Vagina (tissue), 2 donors: ENCODE measurements at places on chromosomes 1 and 21.

- no peaks in the 10 kb centered on the region for H3K27me3 ChIP-seq
- no peaks in the 10 kb centered on the region for H3K36me3 ChIP-seq
- no peak for DNase-seq
- H3K4me3 ChIP-seq: no peak overlapping the region
Measured at GRCh38 chr21:16678429-16679160, 834.2 kb upstream of the CXADR start.

DNA sequence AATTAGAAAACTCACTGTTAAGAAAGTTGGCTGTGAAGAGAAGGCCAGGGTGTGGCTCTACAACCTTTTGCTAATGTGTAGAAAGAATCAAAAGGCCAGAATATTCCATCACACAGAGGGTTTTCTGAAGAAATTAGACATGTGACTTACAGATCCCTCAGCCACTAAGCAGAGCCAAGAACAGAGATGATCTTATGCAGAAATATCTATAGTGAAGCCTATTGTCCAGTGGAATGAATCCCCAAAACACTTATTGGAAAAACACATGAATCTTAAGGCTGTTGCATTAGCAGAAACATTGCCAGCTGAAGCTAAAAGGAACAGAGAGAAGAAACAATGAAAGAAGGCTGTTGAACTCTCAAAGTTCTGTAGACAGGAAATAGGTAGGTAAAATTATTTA lies 979.2 kb downstream of the MRPL39 start:
- no peak overlapping the region for H3K4me3 ChIP-seq
- H3K4me1 ChIP-seq: no peaks in the 10 kb centered on the region
- no peak for DNase-seq
- H3K27ac ChIP-seq: no peak overlapping the region

GRCh38 chr1:246631426-246631825 lies 65.2 kb downstream of the CNST start:
- no peak for DNase-seq
- no peak overlapping the region for H3K27ac ChIP-seq
- peaks cover 9% of the 10 kb centered on the region for H3K36me3 ChIP-seq
- H3K27me3 ChIP-seq: no peaks in the 10 kb centered on the region
- no peak overlapping the region for H3K4me3 ChIP-seq

- DNase-seq: no peak
- no peak overlapping the region for H3K4me3 ChIP-seq
- no peaks in the 10 kb centered on the region for H3K27me3 ChIP-seq
- H3K36me3 ChIP-seq: no peaks in the 10 kb centered on the region
- H3K27ac ChIP-seq: no peak overlapping the region
- H3K4me1 ChIP-seq: no peaks in the 10 kb centered on the region
Measured at GRCh38 chr21:38384675-38385426, 113.4 kb downstream of the ERG start.

DNA sequence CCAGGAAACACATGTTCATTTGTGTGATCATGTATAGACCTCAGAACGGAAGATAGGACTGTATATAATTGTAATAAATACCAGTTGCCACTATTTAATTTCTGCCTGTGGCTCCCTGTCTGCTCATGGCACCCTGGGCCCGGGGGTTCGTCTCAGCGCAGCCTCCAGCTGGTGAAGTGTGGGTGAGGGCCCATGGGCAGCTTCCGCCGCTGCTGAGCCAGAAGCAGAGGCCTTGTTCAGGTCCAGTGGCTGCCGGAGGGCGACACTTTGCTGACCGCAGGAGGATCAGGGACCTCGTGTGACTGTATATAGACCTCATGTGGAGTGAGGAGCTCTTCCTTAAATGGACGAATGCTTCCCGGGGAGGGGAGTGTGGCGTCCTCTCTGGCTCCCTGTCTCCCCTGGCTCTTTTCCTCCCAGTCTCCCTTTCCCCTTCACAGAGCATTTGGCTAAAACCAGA lies 155.9 kb downstream of the PEX14 start:
- no peak overlapping the region for H3K4me3 ChIP-seq
- no peak for DNase-seq
- H3K27me3 ChIP-seq: no peaks in the 10 kb centered on the region
- H3K4me1 ChIP-seq: peaks cover 21% of the 10 kb centered on the region

DNA sequence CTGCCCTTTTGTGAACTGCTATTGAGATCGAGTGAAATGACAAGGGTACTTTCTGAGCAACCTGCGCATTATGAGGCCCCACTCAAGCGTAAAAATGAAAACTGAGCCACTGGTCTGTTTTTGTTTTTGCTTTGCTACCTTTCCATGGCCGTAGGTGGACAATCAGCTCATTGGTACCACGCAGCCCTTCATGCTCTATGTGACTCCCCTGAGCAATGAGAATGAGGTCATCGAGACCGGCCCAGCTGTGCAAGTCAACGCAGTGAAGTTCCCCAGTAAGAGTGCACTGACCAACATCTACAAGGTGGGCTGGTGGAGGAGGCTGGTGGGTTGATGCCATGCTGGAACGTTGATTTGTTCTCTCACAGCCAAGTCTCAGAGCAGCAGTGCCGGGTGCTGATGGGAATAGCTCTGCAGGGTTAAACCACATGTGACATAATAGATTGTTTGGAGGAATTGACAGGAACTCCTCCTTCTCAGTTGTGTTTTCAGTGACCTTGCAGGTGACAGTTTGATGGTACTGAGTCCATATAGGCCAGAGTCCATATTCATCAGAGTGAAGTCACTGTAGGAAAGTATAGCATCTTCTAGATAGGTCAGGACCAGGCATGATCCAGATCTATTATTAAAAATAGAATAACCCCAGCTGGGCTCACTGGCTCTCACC lies 170.3 kb downstream of the VPS13D start:
- DNase-seq: no peak
- peaks cover 7% of the 10 kb centered on the region for H3K4me1 ChIP-seq
- no peak overlapping the region for H3K27ac ChIP-seq
- H3K36me3 ChIP-seq: peaks cover 33% of the 10 kb centered on the region
- no peak overlapping the region for H3K4me3 ChIP-seq
- no peaks in the 10 kb centered on the region for H3K27me3 ChIP-seq

GRCh38 chr1:44806704-44807363 lies at the start of gene DYNLT4:
Gene DYNLT4, minus strand, starts transcription at chr1:44807351. Its CDS starts 683 bp downstream, at chr1:44806668.
- H3K27me3 ChIP-seq: no peaks in the 10 kb centered on the region
- peaks cover 4% of the 10 kb centered on the region for H3K36me3 ChIP-seq
- peak within 1 kb of the TSS; percentile 31 for H3K4me3 ChIP-seq
- peak within 1 kb of the TSS; percentile 100 for H3K27ac ChIP-seq

GRCh38 chr1:79614762-79615161 lies 608.2 kb upstream of the ADGRL4 start:
- no peaks in the 10 kb centered on the region for H3K4me1 ChIP-seq
- no peak overlapping the region for H3K4me3 ChIP-seq
- H3K27me3 ChIP-seq: no peaks in the 10 kb centered on the region

GRCh38 chr1:8714173-8714572 lies 103.3 kb downstream of the RERE start:
- no peak for DNase-seq
- no peak overlapping the region for H3K27ac ChIP-seq
- peaks cover 25% of the 10 kb centered on the region for H3K4me1 ChIP-seq
- no peaks in the 10 kb centered on the region for H3K36me3 ChIP-seq
- no peaks in the 10 kb centered on the region for H3K27me3 ChIP-seq
- H3K4me3 ChIP-seq: no peak overlapping the region

DNA sequence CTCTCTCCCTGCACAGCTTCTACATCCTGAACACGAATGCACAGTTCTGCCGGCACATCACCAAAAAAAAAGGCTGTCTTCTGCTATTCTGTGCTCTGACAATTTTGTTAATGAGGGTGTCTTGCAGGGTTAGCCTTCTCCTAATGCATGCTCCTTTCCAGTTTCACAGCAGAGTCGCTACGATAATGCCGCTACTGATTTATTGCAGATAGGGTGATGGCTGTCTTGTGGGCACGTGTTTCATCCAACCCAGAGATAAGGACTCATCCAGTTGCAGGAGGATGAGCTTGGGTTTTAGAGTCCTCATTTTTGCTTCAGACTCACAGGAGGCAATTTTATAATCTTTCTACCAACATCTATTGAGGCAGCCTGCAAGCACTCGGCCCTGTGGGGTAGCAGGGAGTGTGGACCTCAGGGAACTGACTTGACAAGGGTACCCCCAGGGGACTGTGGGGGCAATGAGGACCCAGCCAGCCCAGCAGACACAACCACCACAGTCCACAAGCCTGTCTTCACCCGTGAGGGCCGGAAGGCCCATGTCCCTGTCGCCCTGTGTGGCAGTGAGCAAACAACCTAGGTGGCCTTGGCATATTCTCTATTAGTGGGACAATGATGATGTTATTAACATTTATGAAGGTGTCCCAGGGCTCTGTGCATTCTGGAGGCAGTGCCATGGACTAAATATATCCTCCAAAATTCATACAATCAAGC lies 15.4 kb upstream of the UTS2 start:
- H3K27me3 ChIP-seq: no peaks in the 10 kb centered on the region
- H3K4me3 ChIP-seq: no peak overlapping the region
- no peak overlapping the region for H3K27ac ChIP-seq
- no peaks in the 10 kb centered on the region for H3K4me1 ChIP-seq
- no peaks in the 10 kb centered on the region for H3K36me3 ChIP-seq
- peak; percentile 13 for DNase-seq

DNA sequence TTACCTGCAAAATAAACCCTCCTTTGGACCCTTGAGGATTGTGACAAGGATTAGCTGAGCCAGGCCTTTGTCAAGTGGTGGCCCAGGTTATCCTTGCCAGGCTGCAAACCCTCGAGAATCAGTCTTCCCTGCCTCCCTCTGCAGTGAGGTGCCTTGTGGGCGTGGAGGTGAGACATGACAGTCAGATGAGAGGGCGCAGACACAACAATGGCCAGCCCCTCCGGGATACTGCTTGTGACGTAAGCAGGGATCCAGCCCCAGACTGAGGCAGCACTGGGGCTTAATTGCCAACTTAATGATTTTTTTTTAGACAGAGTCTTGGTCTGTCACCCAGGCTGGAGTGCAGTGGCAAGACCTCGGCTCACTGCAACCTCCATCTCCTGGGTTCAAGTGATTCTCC lies 104.6 kb downstream of the LAMC2 start:
- no peak overlapping the region for H3K27ac ChIP-seq
- no peak for DNase-seq
- H3K27me3 ChIP-seq: no peaks in the 10 kb centered on the region
- H3K4me1 ChIP-seq: peaks cover 12% of the 10 kb centered on the region
- no peak overlapping the region for H3K4me3 ChIP-seq

DNA sequence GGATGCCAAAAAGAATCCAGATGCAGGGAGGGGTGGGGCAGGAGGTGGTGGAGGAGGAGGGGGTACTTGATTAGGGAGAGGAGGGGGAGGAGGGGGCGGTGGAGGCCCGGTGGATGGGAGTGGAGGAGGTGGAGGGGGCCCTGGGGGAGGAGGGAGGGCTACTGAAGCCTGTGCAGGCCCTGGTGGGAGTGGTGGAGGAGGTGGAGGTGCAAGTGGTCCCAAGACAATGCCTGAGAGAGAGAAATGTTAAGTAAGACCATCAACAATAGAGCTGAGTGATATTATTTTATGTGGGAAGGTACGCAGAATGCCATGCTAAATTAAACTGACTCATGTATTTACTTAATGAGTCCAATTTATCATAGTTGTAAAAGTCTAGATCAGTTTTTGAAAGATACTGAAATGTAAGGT lies 86.8 kb upstream of the LBR start:
- no peak overlapping the region for H3K27ac ChIP-seq
- H3K4me3 ChIP-seq: no peak overlapping the region
- H3K4me1 ChIP-seq: no peaks in the 10 kb centered on the region
- DNase-seq: no peak
- no peaks in the 10 kb centered on the region for H3K36me3 ChIP-seq
- H3K27me3 ChIP-seq: no peaks in the 10 kb centered on the region

DNA sequence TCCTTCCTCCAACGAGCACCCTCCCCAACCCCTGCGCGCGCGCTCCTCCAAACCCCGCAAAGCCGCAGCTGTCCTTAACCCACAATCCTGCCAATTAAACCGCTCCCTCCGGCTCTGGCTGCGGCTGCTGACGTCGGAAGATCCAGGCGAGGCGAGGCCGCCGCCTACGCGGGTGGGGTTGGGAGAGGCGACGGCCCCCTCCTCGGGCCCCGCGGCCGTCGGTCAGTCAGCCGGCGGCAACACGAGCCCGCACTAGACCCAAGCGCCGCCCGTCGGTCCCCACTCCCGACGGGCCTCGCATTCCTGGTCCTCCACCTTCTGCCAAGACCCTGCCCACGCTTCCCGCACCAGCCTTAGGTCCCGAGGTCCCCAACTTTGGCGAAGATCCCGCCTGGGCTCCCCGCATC lies 75.4 kb downstream of the VWA5B1 start:
- H3K27me3 ChIP-seq: no peaks in the 10 kb centered on the region
- H3K36me3 ChIP-seq: no peaks in the 10 kb centered on the region
- H3K27ac ChIP-seq: no peak overlapping the region
- peak overlapping the region; percentile 33 for H3K4me3 ChIP-seq
- DNase-seq: no peak

- no peaks in the 10 kb centered on the region for H3K27me3 ChIP-seq
- H3K36me3 ChIP-seq: no peaks in the 10 kb centered on the region
- H3K27ac ChIP-seq: peak overlapping the region; percentile 43
- H3K4me1 ChIP-seq: peaks cover 16% of the 10 kb centered on the region
- DNase-seq: no peak
Measured at GRCh38 chr1:221336126-221336525, 405.8 kb downstream of the DUSP10 start.

- H3K36me3 ChIP-seq: no peaks in the 10 kb centered on the region
- H3K4me1 ChIP-seq: peaks cover 50% of the 10 kb centered on the region
- H3K27ac ChIP-seq: peak overlapping the region; percentile 34
- DNase-seq: no peak
- no peaks in the 10 kb centered on the region for H3K27me3 ChIP-seq
Measured at GRCh38 chr1:64038965-64039364, 164.5 kb upstream of the UBE2U start.

DNA sequence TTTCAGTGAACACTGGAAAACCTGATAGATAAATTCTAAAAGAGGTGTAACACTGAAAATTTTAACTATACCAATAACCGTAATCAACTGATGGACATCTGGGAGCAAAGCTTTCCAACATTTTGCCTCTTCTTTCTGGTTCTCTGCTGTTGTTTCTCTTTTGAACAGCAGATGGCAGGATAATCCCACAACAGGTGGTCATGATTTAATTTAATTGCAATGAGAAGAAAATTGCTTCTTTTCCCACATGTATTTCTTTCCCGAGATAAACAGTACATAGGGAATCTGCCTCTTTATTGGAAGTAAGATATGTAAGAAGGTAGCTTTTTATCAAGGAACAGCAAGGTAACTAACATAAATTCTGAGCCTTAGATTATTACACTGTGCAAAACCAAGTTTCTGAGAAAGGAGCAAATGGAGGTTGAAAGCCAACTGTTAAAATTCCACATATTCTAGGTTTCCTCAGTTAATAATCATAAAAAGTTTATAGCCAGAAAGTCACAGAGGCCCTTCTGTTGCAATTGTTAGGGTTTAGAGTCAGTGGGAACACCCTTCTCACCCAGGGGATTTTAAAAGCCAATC lies 72.9 kb downstream of the RPS6KA1 start:
- H3K27me3 ChIP-seq: no peaks in the 10 kb centered on the region
- no peak overlapping the region for H3K4me3 ChIP-seq
- no peak overlapping the region for H3K27ac ChIP-seq
- H3K36me3 ChIP-seq: no peaks in the 10 kb centered on the region

DNA sequence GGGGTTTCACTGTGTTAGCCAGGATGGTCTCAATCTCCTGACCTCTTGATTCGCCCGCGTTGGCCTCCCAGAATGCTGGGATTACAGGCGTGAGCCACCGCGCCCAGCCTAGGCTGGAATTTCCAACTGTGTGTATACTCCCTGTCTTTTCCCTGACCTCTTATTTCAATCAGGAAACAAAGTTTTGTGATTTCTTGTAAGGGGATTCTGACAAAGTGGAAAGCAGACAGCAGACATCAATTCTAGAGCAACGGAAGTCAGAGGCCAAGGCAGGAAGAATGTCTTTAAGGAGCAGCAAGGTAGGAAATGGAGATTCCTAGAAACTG lies 36.0 kb upstream of the SLC44A3 start:
- H3K4me1 ChIP-seq: peaks cover 24% of the 10 kb centered on the region
- no peak overlapping the region for H3K4me3 ChIP-seq
- no peaks in the 10 kb centered on the region for H3K27me3 ChIP-seq
- peak overlapping the region; percentile 73 for H3K27ac ChIP-seq
- no peaks in the 10 kb centered on the region for H3K36me3 ChIP-seq
